ENCODE measurements at places on chromosomes 7 and 10. TPM values are rescaled to one million over a fixed set of nuclear protein-coding genes. Genes with fewer than 3 reads are reported as not detected.

The GPNMB gene
- total RNA-seq: 64.1 TPM

The TUBB8 gene
- not detected for total RNA-seq

The VPS37D gene
- total RNA-seq: 5.9 TPM

The CTAGE8 gene
- total RNA-seq: 1.4 TPM

The SEPTIN7 gene
- total RNA-seq: 219 TPM

The OLAH gene
- not detected for total RNA-seq

The C10orf67 gene
- total RNA-seq: 1.0 TPM

The EFCAB10 gene
- total RNA-seq: not detected

The CH25H gene
- total RNA-seq: 3.3 TPM

The PALD1 gene
- 3.3 TPM for total RNA-seq

The VWDE gene
- total RNA-seq: 0.95 TPM

The OR6B1 gene
- total RNA-seq: not detected

The RPEL1 gene
- not detected for total RNA-seq

The CTAGE4 gene
- total RNA-seq: 1.5 TPM

The OR2A7 gene
- total RNA-seq: 2.8 TPM

The ANKRD26 gene
- total RNA-seq: 8.2 TPM

The CLEC2L gene
- not detected for total RNA-seq

The TAS2R3 gene
- 3.5 TPM for total RNA-seq

The OPTN gene
- 68.9 TPM for total RNA-seq

The GFRA1 gene
- total RNA-seq: 28.4 TPM

The YWHAG gene
- 99.2 TPM for total RNA-seq

The SLC26A3 gene
- total RNA-seq: not detected

The GSTO2 gene
- 14.0 TPM for total RNA-seq

The EXOC4 gene
- 66.6 TPM for total RNA-seq

The BMI1 gene
- total RNA-seq: 48.4 TPM

Data from ovary (tissue), 10 donors.